Right lung (tissue), 10 donors: ENCODE measurements at places on chromosomes 7 and 10. TPM values are rescaled to one million over a fixed set of nuclear protein-coding genes. Genes with fewer than 3 reads are reported as not detected.

GRCh38 chr10:117441361-117441760 is 66.1 kb upstream of the PDZD8 start:
- no peak for DNase-seq

GRCh38 chr10:59907918-59908807 is 1.8 kb upstream of the CCDC6 start:
- DNase-seq = peak; percentile 77

- no peak for DNase-seq
These were observed 7.7 kb downstream of the GHRHR start for GRCh38 chr7:30971440-30971839.

Gene CYP3A4
- 0.14 TPM for polyA plus RNA-seq

DNA sequence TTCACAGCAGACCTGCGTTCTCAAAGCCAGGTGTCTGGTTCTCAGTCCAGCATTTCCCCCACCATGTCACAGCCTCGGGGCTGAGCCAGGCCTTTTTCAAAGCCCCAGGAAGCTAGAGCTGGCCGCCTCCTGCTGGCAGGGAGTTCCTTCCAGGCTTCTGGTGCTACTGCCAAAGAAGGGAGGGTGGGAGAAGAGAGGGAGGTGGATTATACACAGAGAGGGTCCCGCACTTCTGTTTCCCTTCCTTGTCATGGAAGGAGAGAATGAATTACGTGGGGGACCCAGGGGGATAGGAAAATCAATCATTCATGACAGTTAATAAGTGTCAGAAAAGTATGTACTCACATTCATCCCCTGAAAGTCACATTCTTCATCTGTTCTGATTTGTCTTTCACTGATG is 600 bp upstream of the LGI1 start:
- DNase-seq = no peak

GRCh38 chr7:6709808-6710207 is 3.1 kb upstream of the ZNF12 start:
- DNase-seq = no peak

DNA sequence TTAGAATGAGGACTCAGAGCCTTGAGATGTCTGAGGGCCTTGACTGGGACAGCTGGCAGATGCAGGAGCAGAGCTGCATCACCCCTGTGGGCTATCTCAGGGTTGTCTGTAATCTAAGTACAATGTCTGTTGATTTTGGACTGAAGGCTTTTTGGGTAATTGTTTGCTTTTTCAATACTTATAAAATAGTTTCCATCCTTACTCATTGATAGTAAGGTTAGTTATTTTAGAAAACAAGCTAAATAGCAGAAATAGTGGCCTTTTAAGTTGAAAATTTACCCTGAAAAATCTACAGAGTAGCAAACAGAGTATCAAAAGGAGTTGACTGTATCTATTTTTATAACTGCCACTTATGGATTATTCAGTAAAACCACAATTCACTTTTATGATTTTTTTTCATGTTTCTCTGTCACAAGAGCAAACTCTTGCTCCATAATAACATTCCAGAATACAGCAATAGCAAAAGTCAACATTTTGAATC is 179.7 kb downstream of the CFTR start:
- no peak for DNase-seq

- DNase-seq = no peak
These were observed 14.6 kb upstream of the AZGP1 start for GRCh38 chr7:99990460-99990852.

Gene RELN
- polyA plus RNA-seq = 19.0 TPM

DNA sequence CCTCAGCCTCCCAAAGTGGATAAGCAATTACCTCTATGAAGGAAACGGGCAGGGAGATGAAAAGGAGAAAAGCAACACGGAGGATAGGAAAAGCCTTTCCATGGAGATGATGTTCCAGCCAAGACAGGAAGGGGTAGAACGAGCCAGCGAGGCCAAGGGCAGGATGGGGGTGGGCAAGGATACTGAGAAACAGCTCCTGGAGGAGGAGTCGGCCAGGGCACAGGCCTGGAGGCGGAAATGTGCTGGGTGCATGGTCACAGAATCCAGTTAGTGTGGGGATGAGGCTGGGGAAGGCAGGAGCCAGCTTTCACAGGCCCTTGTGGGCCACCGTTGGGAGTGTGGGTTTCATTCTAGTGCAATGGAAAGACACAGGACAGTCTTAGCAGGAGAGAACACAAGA is 162.6 kb downstream of the JAZF1 start:
- DNase-seq = no peak
